ENCODE measurements at places on chromosomes 7 and 10. TPM values are rescaled to one million over a fixed set of nuclear protein-coding genes. Genes with fewer than 3 reads are reported as not detected.

GRCh38 chr10:67794256-67794655, 43.7 kb downstream of the DNAJC12 start:
- DNase-seq: no peak

DNA sequence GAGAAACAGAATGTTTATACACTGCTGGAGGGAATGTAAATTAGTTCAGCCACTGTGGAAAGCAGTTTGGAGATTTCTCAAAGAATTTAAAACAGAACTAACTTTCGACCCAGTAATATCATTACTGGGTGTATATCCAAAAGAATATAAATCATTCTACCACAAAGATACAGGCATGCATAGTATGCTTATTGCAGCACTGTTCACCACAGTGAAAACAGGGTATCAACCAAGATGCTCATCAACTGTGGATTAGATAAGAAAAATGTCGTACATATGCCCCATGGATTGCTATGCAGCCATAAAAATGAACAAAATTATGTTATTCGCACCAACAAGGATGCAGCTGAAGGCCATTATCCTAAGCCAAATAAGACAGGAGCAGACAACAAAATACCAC, 343.1 kb upstream of the KCND2 start:
- DNase-seq: no peak

GRCh38 chr7:142646386-142647140, 102.7 kb upstream of the PRSS1 start:
- no peak for DNase-seq

DNA sequence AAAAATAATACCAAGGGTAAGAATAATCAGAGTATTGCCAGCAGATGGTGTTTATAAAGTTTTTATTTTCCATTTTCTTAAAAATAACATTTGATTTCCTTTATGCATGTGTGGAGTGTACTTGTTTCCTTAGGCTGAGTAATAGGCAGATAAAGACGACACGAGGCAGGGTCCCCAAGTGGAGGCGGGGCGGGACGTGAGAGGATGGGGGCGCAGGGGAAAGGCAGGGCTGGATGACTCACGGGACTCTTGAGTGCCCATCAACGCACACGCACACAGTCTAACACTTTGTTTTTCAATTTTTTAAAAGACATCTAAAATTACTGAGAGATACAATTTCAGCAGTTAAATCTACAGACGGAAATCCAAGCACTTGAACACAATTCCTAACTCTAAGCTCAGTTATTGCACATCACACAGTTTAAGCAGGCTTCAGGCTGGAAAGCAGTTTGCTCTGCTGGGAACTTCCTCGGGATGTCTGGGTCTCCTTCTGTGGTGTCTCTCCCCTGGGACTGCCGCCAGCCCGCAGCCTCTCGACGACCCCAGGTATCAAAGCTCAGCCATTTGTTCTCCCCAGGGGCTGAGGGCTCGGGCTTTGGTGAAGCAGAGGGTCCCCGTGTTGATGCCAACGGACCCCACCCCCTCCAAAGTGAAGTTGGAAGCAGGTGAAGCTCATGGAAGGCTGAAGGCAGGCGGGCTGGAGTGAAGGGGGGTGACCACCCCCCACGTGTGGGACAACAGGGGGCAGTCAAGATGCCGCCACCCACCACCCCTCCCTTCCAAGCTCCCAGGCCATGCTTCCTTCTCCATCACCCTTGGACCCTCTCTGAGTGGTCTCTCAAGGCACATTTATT, 29.1 kb downstream of the SPOCK2 start:
- DNase-seq: no peak

DNA sequence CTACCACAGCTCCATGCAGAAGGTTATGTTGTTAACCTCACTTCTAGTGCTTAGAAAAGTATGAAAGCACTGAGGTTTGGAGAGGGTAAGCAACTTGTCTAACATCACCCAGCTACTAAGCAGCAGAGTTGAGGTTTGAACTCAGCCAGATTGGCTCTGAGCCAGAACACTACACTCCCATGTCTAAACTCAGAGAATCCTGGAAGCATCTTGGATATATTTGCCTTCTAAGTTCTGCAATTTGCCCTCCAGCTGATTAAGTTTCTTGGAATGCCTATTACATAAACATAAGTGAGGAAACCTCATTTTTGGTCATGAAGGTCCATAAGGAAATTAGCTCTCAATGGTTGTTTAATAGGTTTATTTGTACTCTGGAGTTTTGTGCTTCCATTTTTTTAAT, 78.1 kb upstream of the PHYHIPL start:
- peak; percentile 11 for DNase-seq

DNA sequence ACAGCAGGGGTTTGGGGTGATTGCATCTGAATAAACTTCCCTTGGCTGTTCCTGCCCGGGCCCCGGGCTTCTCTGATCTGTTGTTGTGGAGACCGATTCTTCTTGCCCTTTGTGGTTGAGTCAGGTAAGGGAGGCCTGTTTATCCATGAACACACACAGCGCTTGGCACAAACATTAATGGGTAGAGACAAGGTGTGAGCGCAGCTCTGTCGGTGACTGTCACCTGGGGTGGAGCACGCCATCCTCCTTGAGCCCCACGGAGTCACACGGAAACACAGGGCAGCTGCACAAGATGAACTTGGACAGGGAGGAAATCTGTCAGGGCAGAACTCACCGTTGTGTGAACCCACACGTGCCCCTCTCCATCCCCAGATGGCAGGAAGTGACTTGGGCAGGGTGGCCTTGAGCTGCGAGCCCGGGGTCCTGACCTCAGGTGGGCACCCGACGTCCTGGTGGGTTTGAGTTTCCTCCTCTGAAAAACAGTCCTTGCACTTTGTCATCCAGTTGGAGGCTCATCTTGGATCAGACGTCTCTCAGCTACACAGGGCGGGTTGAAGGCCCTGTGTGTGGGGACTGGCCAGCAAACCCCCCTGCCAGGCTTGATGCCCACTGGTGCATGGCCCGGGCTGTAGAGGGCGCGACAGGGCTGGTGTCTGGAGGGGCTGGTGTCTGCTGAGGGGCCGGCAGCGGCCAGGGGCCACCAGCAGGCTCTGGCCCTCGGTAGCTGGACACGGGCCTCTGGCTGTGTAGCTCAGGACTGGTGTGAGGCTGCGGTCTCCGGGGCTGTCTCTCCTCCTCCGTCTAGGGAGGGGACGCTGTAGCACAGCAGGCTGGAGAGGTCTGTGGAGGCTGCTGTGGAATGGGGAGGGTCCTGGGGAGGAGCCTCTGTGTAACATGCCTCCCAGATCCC, 24.2 kb upstream of the SHH start:
- DNase-seq: no peak

DNA sequence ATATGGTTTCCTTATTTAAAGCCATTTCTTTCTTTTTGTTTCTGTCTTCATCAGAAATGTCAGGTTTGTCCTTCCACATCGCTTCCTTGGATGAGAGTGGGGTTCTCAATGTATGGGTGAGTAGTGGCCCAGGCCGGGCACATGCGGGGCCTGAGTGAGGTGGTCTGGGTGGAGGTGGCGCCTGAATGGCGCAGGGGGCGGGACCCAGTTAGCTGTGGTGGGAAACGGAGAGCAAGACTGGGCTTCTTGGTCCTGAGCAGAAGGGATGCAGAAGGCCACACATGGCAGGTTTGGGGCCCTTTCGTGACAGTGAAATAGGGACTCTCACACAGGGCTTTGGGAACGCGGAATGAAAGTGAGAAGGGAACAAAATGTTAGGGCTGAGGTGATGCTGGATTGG, 70.0 kb downstream of the DYNC2I1 start:
- DNase-seq: no peak

DNA sequence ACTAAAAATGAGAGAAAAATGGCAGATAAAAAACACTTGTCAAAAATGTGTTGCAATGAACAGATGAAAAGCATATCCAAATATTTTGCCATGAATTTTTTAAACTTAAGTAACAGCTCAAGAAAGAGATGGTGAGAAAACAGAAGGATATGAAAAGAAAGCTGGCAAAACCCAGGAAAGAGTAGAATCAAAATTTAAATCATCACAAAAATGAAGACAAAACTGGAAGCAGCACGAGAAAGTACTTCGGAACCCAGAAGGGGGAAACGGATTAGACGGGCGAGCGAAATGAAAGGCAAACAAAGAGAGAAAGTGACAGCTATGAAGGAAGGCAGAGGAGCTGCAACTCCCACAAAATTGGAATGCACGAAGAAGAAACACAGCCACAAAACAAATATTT, 60.2 kb downstream of the KCNH2 start:
- no peak for DNase-seq

GRCh38 chr10:128929767-128930166, 537.3 kb upstream of the MGMT start:
- no peak for DNase-seq

- no peak for DNase-seq
Measured at GRCh38 chr10:124535731-124536495, 74.3 kb downstream of the LHPP start.

DNA sequence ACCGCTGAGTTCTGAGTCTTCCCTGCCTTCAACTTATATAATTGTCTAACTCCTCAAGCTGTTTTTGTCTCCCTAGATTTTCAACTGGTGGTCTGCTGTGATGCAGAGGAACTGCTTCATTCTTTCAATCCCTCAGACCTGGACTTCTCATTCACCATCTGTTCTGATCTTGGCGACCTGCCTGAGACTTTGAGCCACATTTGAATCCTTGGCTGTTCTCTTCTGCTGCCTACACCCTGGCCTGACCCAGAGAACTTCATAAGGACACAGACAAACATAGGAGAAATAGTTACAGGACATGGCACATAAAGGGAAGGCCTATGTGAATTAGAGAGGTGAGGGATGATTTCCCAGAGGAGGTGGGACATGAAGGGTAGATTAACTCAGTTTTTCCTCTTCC, 326.7 kb downstream of the PTEN start:
- peak; percentile 13 for DNase-seq

DNA sequence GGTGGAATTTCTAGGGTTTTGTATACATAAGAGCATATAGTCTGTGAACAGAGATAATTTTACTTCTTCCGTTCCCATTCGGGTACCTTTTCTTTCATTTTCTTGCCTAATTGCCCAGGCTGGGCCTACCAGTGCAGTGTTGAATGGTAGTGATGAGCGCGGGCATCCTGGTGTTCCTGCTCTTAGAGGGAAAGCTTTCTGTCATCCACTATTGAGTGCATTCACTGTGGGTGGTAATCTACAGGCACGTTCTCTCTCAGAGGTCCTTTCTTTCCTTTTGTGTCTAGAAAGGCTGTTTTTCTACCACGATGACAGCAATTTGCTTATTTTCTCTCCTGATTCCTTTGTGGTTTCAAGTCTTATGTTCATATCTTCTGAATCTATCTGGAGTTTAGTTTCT, 65.0 kb downstream of the INPP5A start:
- DNase-seq: no peak

- DNase-seq: peak; percentile 13
Measured at GRCh38 chr7:96737545-96738050, 28.0 kb upstream of the SEM1 start.

DNA sequence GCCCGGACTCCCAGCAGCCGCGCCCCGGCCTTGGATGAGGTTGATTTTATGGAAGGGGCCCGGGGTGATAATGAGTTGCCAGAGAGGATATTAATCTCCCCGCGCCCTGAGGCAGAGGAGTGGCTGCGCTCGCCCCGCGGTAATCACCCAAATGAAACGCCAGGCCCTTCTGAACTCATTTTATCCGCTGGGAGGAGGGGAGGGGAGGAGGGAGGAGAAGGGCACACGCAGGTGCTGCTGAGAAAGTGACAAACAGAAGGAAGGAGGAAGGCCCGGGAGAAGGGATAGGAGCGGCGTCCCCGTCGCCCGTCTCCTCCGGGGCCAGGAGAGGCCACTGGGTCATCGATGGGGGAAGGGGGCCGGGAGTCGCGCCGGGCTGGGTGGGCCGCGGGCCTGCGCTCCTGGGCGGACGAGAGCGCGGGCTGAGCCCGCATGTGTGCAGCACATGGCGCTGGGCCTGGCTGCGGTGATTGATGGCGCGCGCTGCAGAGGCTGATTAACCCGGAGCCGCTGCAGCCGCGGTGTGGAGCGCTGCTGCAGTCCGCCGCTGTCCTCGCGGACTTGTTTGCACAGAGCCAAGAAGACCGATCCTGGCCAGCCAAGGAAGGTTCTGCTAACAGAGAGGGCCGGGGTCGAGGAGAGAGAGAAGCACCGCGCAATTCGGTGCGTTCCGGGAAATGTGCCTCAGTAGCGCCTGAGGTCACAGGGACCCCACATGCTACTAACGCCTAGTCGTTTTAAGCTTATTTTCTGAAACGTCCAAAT, 6.5 kb downstream of the MNX1 start:
- peak; percentile 31 for DNase-seq

DNA sequence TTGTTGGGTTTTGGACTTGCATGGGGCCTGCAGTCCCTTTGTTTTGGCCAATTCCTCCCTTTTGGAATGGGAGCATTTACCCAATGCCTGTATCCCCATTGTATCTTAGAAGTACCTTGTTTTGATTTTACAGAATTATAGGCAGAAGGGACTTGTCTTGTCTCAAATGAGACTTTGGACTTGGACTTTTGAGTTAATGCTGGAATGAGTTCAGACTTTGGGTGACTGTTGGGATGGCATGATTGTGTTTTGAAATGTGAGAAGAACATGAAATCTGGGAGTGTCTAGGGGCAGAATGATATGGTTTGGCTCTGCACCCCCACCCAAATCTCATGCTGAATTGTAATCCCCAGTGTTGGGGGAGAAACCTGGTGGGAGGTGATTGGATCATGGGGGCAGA, 76.8 kb upstream of the MKI67 start:
- no peak for DNase-seq

DNA sequence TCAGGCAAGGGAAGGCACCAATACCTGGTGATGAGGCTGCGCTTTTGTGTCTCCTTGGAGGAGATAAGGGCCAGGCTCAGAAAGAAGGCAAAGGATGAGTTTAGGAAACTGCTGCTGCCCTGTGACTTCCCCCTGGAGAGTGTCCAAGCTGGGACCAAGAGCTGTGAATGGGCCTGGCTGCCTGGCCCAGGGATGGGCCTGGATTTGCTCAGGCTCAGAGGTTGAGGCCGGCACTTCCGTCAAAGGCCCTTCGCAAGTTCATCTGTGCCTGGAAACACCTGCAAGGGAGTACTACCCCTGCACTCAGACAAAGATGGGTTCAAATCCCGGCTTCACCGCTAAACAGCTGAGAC, 50.5 kb upstream of the NANOS1 start:
- DNase-seq: no peak

- peak; percentile 26 for DNase-seq
Measured at GRCh38 chr10:110033701-110034235, 26.0 kb downstream of the ADD3 start.

DNA sequence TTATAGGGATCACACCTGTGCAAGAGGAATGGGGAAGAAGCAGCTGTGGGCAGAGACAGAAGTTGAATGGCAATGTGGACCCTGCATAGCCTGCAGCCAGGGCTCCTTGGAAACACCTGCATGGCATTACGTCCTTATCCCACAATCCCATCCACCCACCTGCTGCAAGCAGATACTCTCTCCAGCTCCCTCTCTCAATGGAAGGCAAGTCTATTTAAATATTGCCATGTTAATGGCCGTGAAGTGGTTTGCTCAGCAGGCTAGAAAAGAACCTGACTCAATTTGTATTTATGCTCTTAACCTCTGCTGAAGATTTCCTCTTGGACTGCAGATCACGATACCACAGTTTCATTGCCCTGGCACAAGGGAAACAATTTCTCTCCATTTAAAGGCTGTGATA, 417.0 kb downstream of the TYW1 start:
- DNase-seq: no peak

Gene GPR85
- total RNA-seq: 9.1 TPM

Gene MSS51
- 1.4 TPM for total RNA-seq

Gene ATP6V0A4
- total RNA-seq: 0.06 TPM

Gene PIP
- total RNA-seq: not detected

Gene IL2RA
- not detected for total RNA-seq

Gene RTKN2
- total RNA-seq: 8.6 TPM

Gene WNT2
- total RNA-seq: not detected

Gene NEURL1
- not detected for total RNA-seq

Gene NKX1-2
- not detected for total RNA-seq

Gene FEZF1
- not detected for total RNA-seq

Gene PRSS2
- not detected for total RNA-seq

Gene WNT16
- total RNA-seq: 0.06 TPM

Gene PPP1R9A
- 0.51 TPM for total RNA-seq

Gene SGMS1
- 32.4 TPM for total RNA-seq

Gene AGR2
- total RNA-seq: not detected

Data from LHCN-M2 (cell line).